ENCODE measurements at places on chromosomes 6 and 20. TPM values are rescaled to one million over a fixed set of nuclear protein-coding genes. Genes with fewer than 3 reads are reported as not detected.

- no peak for DNase-seq
These were observed 72.3 kb upstream of the SMLR1 start for GRCh38 chr6:130754786-130755367.

GRCh38 chr20:35284992-35285805 is 627 bp upstream of the EIF6 start:
- DNase-seq: no peak

- peak; percentile 60 for DNase-seq
These were observed 18.6 kb downstream of the SNX14 start for GRCh38 chr6:85574932-85575598.

DNA sequence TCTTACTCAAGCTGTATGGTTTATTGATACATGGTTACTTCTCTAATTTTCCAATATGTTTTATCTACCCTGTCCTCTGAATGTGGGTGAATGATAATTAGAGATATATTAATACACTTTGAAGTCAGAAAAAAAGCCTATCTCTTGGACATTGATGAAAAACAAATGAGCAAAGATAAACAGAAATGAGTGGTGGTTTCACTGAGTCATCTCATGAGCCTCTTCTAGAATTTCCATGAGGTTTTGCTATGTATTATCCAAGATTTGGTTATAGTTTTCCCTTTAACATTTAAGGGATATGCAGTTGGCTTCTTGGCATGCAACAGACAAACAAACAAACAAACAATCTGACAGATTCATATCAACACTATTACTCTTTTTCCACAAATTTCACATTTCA is 586.8 kb downstream of the RFPL4B start:
- DNase-seq: peak; percentile 15

DNA sequence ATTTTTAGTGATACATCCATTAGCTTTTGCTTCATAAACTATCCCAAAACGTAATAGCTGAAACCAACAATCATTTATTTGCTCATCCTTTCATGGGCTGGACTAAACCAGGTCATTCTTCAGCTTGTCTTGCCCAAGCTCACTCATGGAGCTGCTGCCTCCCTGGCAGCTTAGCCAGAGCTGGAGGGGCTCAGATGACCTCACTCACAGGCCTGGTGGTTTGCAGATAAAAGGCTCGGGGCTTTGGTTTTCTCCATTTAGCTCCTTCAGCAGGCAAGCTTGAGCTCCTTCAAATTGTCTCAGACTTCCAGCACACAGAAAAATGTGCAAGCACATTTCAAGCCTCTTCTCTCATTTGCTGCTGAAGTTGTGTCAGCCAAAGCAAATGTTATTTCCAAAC is 139.1 kb downstream of the BTBD3 start:
- no peak for DNase-seq

DNA sequence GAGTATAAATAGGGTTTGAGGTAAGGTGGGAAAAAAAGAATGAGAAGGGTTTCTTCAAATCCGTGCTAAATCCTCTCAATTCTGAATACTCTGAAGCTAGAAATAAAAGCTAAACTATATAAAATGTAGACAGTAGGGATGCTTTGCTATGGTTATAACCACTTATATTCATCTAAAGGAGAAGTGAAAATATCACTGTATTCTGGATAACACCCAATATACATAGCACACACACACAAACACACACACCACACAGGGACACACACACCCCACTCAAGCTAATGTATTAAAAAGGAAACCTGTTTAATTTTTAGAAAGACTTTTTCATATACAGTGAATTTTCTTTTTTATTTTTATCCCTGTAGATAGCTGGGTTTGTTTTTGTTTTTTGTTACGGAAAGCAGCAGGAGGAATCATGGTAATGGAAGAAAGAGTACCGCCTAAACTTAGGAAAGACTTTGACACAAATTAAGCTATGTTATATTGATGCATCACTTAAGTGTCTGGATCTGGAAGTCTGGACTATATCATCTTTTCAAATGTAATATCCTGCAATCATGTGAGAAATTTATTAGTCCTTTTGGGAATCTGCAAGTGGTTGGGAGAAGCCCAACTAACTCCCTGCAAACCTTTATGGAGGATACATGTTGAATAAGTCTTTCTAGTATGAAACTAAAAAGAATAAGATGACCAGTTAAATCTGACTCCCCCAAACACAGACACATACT is 68.4 kb upstream of the FABP7 start:
- DNase-seq: no peak

- peak; percentile 76 for DNase-seq
These were observed 582 bp downstream of the SNRPB start for GRCh38 chr20:2469991-2470422.

DNA sequence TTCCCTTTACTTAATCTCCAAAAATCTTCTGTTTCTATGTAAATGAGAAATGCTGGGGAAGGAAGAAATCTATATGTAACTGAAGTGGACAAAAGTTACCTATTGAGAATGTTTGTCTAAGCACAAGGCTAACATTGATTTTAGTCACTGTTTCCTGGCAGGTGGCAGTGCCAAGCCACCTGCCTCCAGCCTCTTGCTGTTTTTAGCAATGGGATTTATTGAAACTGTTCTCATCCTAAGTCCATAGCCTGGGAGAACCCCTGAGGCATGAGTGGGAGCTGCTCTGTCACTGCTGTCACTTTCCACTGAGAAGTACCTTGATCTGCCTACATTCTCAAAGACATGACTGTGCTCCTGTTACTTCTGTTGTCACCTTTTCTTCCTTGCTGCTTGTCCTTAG is 14.7 kb downstream of the ENPP3 start:
- no peak for DNase-seq

DNA sequence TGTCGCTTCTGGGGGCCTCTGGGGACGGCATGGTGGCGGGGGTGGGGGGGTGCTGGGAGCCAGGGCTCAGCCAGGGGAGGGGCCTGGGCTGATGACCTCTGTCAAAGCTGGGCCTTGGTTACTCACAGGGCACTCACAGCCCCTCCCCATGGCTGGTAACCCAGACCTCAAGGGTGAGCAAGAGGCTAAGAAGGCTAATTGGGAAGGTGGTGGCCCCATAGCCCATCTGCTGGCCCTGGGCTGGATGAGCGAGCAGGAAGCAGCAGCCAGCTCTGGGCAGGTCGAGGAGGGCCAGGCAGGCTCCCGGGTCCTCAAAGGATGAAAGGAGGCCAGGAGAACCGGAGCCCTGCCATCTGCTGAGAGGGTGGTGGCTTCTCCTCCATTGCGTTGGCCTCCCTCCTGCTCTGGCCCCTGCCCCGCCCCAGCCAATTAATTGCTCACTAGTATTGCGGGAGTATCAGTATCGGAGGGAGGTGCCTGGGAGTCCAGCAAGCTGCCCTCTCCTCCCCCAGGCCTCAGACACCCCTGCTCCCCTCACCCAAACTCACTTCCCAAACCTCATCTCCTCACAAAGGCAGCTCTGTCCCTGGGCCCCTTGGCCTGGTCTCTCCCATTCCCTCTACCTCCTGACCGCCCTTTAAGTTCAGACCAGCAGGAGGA is 1.0 kb upstream of the CDSN start:
- DNase-seq: no peak

DNA sequence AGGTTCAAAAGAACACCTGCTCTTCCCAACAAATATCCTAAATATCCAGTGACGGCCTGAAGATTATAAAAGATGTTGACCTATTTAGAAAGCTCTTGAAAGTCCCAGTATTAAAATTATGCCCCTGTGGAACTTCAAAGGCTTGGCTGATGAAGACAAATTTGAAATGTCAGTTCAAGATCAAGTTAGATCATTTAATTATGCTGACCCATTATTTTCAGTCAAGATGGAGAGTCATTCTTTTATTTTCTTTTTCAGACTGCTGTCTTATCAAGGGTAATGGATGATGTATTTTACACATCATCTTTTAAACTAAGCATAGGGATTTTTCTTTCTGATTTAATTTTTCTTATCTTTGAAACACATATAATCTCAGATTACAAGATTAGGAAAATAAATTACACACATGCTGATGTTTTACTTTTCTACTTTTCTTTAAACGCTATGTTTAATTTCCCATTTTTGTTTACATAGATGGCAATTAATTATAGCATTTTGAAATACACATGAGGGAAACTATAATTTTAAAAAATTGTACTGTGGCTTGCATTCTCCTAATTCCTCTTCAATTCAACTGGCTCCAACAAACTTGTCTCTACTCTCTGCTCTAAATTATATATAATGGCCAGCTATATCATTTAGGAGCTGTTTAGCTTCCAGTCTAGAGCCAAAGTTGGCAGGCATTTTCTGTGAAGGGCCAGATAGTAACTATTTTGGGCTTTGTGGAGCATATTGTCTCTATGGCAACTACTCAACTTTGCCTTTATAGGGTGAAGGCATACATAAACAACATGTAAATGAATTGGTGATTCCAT is 123.7 kb downstream of the RCAN2 start:
- no peak for DNase-seq

DNA sequence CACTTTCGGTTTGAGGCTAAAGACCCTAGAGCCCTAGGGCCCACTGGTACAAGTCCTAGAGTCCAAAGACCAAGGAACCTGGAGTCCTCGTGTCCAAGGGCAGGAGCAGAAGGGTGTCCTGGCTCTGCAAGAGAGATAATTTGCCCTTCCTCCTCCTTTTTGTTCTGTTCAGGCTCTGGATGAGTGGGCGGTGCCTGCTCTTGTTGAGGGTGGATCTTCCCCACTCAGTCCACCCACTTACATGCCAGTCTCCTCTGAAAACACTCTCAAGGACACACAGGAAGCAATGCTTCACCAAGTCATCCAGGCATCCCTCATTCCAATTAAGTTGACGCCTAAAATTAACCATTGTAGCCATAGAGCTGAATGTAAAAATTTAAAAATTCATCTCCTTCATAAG is 102.1 kb downstream of the UST start:
- no peak for DNase-seq

DNA sequence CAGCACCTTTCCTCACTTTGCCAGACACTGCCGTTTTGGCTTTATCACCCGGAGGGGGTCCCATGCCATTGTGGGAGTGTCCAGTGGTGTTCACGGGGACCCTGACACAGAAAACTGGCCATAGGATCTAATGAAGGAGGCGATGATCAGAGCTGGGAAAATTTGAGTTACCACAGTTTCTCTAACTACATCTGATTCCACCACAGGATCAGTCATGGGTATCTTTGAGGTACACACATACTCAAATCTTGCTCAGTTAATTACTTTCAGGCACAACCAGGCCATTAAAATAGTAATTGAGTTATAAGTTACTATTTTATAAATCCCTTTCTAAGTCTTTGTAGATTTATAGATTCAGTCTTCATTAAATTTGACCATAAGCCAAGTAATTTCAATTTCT is 215.1 kb downstream of the PRL start:
- DNase-seq: no peak

GRCh38 chr20:855466-856360 is 22.2 kb downstream of the FAM110A start:
- DNase-seq: peak; percentile 10

DNA sequence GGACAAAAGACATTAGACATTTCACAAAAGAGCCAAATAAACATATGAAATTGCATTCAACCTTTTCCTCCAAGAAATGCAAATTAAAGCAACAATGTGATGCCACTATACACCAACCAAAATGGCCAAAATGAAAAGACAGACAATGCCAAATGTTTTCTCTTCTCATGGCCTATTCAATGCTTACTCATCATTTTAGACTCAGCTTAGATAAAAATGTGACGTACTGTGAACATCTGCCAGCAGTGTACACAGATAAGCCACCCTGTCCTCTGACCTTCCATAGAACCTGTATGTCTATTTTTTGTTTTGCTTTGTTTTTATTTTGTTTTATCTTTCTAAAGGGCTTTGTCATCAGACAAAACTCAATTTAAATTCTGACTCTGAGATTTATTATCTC is 385.2 kb downstream of the FRK start:
- DNase-seq: no peak

DNA sequence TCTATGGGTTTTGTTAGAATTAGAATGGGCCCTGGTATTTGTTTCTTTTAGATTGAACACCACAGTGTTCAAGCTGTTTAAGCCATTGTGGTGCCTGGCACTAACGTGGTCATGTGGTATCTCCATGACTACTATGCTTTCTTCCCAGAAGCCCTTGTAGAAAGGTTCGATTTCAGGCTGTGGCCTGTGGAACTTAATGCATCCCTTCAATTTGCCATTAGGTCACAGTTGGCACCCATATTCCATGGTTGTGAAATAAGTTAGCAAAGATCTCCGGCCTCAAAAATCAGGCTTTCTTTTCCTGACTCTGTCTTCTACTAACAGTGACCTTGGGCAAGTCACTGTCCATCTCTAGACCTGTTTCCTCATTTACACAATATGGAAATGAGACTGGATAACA is 31.3 kb upstream of the AAR2 start:
- no peak for DNase-seq

- DNase-seq: peak; percentile 55
These were observed 397.9 kb upstream of the JARID2 start for GRCh38 chr6:14848019-14848418.

DNA sequence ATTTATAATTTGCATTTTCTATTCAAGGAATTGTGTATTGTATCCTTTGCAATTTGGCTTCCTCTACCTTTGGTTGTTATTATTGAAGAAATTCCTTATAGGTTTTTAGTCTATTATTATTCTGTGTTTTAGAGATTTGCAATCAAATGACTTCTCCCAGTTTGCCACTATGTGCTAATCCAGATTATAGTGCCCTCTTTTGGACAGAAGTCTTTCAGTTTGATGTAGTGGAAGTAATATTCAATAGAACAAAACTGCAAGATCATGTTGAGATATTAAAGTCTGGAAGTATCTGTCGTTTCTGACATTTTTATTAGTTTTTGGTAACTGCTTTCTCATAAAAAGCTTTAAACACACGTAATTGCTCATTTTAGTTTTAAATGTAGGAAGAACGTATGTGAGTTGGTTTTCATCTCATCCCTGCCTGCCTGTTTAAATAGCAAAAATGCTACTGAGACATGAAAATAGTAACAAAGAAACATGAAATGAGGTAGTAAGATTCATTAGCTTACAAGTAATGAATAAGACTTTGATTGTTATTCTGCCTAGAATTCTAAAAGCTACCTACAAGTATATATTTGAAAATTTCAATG is 72.8 kb downstream of the RTN4IP1 start:
- DNase-seq: peak; percentile 55

- no peak for DNase-seq
These were observed 134.9 kb upstream of the HSF2 start for GRCh38 chr6:122264557-122264956.

- no peak for DNase-seq
These were observed 315.4 kb upstream of the JARID2 start for GRCh38 chr6:14930366-14930989.

- DNase-seq: no peak
These were observed 17.4 kb downstream of the PRPH2 start for GRCh38 chr6:42704937-42705374.

Gene DYNLT2
- total RNA-seq: 1.5 TPM

Gene C20orf204
- 0.32 TPM for total RNA-seq

Gene LY86
- total RNA-seq: not detected

Gene ADTRP
- 1.3 TPM for total RNA-seq

Gene JAG1
- total RNA-seq: 4.8 TPM

Gene PHACTR3
- total RNA-seq: not detected

Gene GNAS-AS1
- total RNA-seq: 0.25 TPM

Gene PDYN
- not detected for total RNA-seq

Gene TTBK1
- not detected for total RNA-seq

Gene PLA2G7
- not detected for total RNA-seq

Gene SLC35F1
- not detected for total RNA-seq

Gene COL10A1
- total RNA-seq: 0.63 TPM
